ENCODE measurements at places on chromosomes 16 and 17.

- DNase-seq = no peak
These were observed 2.2 kb downstream of the LMF1 start for GRCh38 chr16:968620-969019.

GRCh38 chr17:67974185-67974584, 22.1 kb downstream of the C17orf58 start:
- DNase-seq = no peak

GRCh38 chr16:19499006-19499405, 22.9 kb downstream of the GDE1 start:
- no peak for DNase-seq

- no peak for DNase-seq
These were observed 30.8 kb upstream of the ABCA5 start for GRCh38 chr17:69357701-69358100.

GRCh38 chr17:76529224-76530094, 8.1 kb downstream of the CYGB start:
- DNase-seq = no peak

DNA sequence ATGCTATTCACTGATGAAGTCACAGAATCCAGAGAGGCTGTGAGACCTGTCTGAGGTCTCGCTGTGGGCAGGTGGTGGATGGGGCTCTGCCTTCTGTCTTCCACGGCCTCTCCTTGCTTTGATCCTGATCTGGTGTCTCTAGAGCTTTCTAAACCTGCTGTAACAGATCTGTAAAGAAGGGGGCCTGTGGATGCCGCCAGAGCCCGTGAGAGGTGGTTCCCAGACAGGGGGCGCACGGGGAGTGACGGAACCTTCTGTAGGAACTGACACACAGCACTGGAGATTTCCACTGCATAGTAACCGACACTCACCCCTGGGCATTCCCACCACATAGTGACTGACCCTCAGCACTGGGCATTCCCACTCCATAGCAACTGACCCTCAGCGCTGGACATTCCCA, 16.0 kb downstream of the CBFA2T3 start:
- DNase-seq = no peak

GRCh38 chr16:55906123-55906522, 30.9 kb upstream of the CES5A start:
- no peak for DNase-seq

GRCh38 chr17:15250135-15250860, 14.8 kb downstream of the PMP22 start:
- no peak for DNase-seq

- DNase-seq = no peak
These were observed 17.8 kb downstream of the EIF4A3 start for GRCh38 chr17:80129006-80129565.

DNA sequence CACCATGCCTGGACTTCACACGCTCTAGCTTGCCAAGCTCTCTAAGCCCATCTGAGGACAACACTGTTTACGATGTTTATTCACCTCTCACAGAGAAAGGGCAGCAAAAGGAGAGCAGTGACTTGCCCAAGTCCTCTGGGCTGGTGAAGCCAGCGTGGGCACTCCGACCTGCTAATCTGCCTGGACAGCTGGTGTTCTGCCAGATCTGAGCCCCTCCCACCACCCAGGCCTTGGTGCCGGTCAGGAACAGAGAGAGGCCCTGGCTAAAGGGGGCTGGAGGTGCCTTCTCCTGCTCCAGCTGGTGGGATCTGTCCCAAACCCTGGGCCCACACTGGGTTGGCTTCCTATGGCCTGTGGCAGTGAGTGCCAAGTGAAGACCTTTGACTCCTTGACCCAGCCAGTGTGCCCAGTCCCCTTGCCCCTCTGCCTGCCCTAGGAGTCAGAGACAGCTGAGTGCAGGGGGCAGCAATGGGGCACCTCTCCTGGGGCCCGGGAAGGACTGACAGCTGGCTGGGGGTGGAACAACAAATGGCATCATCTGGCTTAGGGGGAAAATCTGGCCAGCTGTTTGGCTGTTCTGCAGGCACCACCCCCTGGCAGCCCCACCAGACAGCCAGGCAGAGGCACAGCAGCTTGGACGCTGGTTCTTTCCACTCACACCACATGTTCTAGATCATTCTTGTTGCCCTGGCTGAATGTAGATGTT, 1.8 kb upstream of the SLC4A1 start:
- no peak for DNase-seq

DNA sequence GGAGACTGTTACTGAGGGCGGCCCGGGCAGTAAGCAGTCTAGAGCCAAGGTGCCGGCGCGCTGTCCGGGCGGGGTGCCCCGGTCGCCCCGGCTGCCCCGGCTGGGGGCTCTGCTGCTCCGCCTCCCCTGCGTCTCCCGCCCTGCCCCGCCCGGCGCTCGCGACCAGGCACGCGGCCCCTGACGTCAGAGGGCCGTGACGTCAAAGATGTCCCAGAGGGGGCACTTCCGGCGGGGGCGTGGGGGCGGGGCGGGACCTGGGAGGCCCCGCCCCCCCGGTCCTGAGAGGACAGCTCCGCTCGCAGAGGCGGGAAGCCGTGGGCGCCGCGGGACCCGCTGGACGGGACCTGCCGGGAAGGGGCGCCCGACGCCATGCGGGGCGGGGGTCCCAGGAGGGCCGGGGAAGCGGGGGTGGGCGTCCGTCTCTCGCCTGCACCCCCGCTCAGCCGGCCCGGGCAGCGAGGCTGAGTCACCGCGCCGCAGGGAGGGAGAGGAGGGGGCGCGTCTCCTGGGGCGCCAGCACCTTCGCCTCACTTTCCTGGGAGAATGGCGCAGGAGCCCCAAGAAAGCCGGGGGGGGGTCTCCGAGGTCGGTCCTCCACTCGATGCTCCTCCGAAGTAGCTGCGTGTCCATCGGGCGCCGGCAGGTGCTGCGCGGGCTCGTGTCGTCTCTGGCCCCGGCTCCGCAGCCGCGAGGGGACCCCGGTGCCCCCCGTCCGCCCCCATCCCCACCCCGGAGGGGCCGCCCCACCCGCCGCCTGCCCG, 4.4 kb upstream of the HIC1 start:
- DNase-seq = no peak

DNA sequence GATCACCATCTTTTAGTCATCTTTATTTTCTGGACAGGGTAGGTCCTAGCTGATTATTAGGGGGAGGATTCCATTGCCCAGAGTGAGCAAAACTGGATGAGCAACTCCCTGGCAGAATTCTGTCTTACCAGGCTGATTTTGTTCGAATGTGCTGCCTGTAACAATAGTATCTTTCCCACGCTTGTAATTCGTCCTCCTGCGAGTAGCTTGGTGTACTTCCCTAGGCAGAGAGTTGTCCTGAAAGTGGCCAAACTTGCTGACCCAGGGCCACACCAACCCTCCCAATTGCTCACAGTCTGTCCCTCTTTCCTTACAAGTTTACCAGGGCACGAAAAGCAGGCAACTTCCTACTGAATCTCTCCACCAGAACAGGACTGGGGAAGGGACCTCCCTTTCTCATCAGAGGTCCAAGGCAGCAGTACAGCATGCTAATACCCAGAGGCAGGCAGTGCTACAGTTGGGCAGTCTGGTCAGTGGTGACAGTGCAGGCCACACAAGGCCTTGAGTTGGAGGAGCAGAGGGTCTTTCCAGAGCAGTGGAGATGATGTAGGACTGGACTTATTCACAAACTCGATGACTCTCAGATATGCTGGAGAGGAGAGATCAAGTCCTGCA, 67.8 kb upstream of the NLK start:
- DNase-seq = no peak

GRCh38 chr17:77146246-77146632, 5.5 kb downstream of the SEC14L1 start:
- no peak for DNase-seq

DNA sequence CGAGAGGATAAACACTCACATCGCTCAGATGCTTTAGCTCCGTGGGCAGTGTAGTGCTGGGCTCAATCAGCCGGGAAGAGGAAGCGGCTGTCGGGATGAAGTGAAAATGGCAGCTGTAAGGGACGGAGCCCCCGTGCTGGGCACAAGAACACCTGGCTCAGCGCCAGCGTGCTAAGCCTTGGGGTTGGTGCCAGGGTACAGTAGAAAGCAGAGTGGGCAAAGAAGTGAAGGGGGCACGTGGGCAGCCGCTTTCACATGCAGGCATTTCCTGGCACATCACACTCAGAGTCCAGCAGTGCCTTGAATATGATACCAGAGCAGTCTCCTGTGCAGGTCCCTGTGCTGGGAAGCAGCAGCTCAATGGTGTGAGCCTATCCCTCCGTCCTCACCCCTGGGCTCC, 51.1 kb upstream of the FOXF1 start:
- no peak for DNase-seq

GRCh38 chr17:45127207-45127547, 5.1 kb downstream of the PLCD3 start:
- DNase-seq = no peak

DNA sequence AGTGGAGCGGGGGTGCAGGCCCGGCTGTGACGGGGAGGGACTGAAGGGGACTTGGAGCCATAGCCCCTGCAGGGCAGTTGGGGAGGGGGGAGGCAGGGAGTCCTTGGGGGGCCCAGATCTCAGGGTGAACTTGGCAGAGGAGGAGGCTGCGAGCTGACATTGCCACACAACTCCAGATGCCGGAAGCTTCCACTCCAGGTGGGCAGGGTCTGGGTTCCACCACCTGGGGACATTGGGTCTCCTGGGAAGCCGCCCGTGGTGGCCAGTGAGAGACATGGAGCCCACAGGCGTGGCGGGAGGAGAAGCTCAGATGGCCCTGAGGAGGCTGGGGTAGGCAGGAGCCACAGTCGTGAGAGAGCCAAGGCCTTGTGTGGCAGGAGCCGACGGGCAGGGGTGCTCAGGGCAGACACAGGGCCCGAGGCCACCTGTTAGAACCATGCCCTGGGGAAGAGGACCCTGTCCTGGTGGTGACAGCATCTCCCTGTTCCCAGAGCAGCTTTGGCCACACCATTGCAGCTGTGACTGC, 18.2 kb upstream of the GAA start:
- DNase-seq = no peak

DNA sequence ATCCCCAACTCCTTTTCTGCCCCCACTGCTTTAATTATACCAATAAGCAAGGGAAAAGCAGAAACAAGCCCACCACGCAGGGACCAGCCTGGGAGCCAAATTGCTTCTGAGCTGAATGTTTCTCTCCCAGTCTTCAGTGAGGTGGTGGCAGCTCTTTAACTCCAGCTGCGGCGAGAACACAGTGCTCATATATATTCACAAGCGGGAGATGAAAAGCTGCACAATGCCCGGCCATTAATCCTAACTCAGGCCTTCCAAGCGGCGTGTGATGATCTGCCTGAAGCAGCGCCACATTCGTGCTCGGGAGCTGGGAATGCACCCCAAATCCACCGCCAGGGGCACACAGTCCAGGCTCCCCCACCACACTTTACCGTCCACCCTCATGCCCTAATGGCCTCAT, 203.7 kb upstream of the SDK2 start:
- DNase-seq = no peak

DNA sequence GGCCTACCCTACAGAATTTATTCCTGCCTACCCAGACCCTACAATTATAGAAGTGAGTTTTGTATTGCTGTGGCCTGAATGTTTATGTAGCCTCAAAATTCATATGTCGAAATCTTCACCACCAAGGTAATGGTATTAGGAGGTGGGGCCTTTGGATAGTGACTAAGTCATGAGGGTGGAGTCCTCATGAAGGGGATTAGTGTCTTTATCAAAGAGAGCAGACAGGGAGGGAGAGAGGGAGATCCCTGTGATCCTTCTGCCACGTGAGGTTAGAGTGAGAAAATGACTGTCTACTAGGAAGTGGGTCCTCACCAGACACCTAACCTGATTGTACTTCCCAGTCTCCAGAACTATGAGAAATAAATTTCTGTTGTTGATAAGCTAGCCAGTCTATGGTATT, 981 bp upstream of the DUXB start:
- DNase-seq = no peak

DNA sequence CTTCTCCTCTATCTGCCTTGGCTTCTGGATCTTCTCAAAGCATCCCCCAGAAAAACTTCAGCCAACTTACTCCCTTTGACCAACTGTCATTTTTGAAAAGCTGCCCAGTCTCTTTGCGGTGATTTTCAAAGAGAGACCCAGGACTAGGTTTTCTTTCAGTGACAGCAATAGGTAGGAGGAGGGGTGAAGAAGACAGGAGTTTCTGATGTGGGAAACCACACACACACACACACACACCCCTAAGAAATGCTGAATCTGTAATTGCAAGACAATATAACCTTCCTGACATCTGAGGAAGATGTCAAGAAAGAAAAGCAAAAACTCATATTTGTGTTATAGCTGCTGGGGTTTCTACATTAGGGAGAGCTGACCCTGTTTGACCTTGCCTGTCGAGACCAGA, 5.2 kb downstream of the FAM20A start:
- no peak for DNase-seq

- DNase-seq = no peak
These were observed 37.8 kb downstream of the ITGAE start for GRCh38 chr17:3762922-3763776.

- no peak for DNase-seq
These were observed 21.9 kb downstream of the DNAI2 start for GRCh38 chr17:74295625-74296547.

- DNase-seq = no peak
These were observed 7.4 kb downstream of the HGS start for GRCh38 chr17:81691196-81691595.

All from stimulated activated CD4-positive, alpha-beta T cell treated with anti-CD3 and anti-CD28 coated beads, TNF-alpha, amount 100 ng/mL, for 24 hours (primary cell).